ENCODE measurements at places on chromosomes 4 and X.

GRCh38 chrX:13110433-13111324 lies 66.3 kb upstream of the FAM9C start:
- DNase-seq, result no peak

DNA sequence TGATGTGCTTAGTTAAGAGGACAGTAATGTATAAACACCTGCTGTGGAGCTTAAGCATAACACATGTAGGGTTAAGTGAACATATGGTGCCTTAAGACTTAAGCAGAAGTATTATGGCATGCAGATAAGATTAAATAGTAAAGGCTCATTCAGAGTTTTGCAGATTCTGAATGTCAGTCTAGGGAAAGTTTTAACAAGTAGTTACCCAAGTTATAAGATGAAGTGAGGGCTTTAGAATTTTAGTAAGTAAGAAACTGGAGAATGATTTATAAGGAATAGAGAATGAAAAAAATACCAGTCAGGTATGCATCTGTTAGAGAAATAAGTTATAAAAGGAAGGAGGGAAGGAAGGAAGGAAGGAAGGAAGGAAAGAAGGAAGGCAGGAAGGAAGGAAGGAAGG lies 902.1 kb downstream of the TRAM1L1 start:
- no peak for DNase-seq

- no peak for DNase-seq
Observed at GRCh38 chr4:121477480-121477879, 96.7 kb upstream of the QRFPR start.

DNA sequence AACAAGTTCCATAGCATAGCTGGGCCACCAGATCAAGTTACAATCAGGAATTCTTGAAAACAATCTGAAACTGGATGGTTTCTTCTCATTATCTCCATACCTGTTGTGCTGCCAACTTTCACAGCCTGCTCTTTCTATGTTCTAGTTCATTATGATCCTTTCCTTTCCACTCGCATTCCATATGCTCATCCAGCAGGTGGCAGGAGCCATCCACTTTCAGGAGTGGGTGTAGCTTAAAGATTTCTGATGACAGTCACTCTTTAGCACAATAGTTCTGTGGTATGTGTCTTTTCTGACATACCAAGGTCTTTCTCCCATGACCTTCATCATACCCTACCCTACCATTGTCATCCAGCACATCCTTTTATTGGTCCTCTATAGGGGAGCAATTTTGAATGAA lies 46.4 kb downstream of the PAGE2 start:
- DNase-seq, result no peak

DNA sequence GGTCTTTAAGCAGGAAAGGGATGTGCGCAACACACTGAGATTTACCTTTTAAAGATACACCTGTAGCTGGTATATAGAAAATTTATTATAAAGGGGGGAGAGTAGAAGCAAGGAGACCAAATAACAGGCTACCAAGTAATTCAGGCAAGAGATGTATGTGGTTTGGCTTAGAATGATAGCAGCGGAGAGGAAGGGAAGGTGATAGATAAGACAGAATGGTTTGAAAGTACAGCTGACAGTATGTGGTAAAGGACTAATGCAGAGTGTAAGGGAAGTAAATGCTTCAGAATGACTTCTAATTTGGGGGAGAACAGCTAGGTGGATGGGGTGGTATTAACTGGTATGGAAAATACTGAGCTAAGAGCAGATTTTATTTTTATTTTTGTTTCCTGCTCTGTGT lies 308.9 kb downstream of the ANTXR2 start:
- DNase-seq, result no peak

DNA sequence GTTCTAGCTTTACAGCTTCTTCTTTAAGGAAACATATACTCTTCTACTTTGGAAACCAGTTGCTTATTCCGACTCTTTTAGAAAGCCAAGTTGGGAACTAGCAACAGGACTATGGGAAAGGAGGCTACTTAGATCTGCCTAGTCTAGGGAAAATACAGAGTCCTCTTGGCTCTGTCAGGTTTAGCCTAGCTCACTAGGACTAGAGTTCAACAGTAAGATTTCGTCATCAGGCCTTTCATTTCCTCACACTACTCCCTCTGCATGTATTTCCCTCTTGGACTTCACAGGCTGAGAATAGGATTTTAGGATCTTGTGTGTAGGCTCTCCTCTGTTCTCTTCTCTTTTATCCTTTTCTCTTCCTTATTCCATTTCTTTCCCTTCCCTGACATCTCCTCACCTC lies 409.8 kb downstream of the AR start:
- no peak for DNase-seq

DNA sequence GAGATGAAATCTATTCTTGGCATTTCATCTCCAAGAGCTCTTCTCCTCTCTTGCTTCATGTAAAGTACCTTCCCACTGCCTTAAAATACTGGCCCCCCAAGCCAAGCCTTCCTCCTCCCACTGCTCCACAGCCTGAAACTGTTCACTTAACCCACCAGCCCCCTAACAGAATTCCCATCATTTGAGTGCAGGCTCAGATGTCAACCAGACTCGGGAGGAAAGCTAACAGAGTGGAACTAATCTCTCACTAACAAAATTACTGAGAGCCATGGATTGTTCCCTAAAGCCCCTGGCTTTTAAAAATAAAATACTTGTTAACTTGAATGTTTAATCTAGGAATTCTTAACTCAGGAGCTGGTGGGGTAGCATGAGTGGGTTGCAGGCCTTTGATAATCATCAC lies 7.1 kb upstream of the DCUN1D4 start:
- DNase-seq, result no peak

- no peak for DNase-seq
Observed at GRCh38 chr4:107519053-107519452, 201.0 kb downstream of the PAPSS1 start.

GRCh38 chr4:123386609-123387008 lies 10.0 kb upstream of the SPRY1 start:
- DNase-seq, result no peak

DNA sequence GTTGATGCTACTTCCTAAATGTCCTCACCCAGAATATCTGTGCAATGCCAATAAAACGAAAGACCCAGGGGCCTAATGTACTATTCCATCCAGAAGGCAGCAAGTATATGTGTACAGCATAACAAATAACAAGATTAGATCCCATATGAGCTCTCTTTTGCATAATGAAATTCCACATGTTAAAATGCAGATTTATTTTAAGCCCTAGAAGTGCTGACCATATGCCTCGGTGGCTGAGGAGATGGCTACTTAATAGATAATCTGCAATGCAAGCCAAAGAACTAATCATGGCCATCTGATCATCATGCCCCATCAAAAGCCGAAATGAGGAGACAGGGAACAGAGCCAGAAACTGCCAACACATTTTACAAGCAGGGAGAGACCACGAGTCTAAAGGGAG lies 293.5 kb downstream of the KCNIP4 start:
- DNase-seq, result no peak

- DNase-seq, result no peak
Observed at GRCh38 chr4:12122316-12122715, 693.6 kb upstream of the HS3ST1 start.

DNA sequence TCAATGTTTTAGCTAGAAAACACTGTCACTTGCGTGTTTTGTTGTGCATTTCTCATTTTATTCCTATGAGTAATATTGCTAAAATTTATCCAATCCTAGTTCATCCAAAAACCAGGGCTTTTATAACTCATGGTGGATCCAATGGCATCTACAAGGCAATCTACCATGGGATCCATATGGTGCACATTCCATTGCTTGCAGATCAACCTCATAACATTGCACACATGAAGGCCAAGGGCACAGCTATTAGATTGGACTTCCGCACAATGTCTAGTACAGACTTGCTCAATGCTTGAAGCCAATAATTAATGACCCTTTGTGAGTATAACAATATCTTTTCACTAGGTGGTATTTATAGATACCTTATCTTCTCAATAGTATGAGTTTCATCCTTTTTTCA lies 57.2 kb upstream of the UGT2B7 start:
- DNase-seq, result no peak

GRCh38 chr4:112546476-112546875 lies 30.5 kb upstream of the NEUROG2 start:
- no peak for DNase-seq

- DNase-seq, result no peak
Observed at GRCh38 chr4:24748758-24749350, 46.5 kb upstream of the SOD3 start.

DNA sequence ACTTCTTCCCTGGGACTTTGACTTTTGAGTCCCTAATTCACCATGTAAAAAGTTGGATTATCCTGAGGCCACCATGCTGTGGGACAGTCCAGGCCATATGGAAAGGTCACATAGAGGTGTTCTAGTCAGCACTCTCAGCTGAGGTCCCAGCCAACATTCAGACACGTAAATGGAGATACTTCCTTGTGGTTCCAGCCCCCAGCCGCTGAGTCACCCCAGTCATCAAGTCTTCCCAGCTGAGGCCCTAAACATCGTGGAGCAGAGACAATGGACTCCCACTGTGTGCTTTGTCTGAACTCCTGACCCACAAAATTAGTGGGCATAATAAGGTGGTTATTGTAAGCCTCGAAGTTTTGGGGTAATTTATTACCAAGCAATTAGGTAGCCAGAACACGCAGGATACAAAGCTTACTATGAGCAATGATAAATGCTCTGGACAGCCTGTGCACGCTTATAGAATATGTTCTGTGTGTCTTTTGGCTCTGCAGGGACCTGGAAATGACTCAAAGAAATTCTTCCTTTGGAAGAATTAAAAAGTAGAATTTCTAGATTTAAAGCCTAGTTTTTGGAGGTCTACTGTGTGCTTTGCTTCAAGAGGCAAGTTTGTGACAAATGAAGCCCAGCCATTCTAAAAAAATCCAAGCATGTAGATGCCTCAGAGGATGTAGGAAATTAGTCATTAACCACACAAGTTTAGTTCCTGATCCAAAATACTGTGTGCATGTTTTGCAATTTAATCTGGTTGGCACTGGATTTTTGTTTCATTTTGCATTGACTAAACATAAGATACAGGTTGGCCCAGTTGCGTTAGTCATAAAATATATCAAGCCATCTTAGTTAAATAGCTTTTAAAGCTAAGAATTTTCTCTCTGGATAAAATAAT lies 33.2 kb upstream of the SLC9A7 start:
- no peak for DNase-seq

DNA sequence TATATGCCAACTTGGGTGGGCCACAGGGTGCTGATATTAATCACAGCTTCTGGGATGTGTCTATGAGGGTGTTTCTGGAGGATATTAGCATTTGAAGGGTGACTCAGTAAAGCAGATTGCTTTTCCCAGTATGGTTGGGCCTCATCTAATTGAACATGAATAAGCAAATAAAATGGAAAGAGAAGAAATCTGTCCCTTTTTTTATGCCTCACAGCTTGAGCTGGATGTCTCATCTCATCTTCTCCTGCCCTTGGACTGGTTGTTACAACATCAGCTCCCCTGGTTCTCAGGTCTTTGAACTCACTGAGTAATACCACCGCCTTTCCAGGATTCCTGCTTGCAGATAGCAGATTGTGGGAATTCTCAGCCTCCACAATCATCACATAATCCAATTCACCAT lies 1149.2 kb downstream of the PCDH18 start:
- DNase-seq, result no peak

GRCh38 chr4:87034527-87034926 lies 99.7 kb downstream of the AFF1 start:
- no peak for DNase-seq

DNA sequence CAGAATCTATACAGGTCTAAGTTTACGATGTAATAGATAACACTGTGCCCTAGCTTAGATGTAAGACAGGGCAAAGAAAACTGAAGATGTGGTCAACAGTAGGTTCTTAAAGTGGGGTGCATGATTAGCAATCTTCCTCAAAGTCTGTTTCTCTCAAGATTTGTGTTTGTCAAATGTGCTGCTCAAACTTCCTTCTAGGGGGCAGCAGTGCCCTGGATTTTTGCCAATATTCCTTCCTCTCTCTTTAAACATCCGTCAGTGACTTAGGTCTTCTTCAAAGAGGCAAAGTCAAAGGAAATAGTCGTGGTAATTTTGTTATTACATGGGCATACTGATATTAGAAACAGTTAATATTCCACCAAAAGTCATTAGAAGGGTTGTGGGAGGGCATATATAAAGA lies 4.2 kb upstream of the PDHA2 start:
- no peak for DNase-seq

All from stimulated activated CD8-positive, alpha-beta memory T cell treated with anti-CD3 and anti-CD28 coated beads, Interleukin-2, amount 100 ng/mL, for 48 hours (primary cell).